ENCODE measurements at places on chromosomes 2 and 18.

GRCh38 chr2:241410739-241411176 lies 54.7 kb downstream of the FARP2 start:
- DNase-seq: no peak

- DNase-seq: no peak
Observed at GRCh38 chr2:8500124-8501054, 181.5 kb upstream of the ID2 start.

GRCh38 chr18:40152859-40153258 lies 1802.2 kb upstream of the PIK3C3 start:
- no peak for DNase-seq

- DNase-seq: no peak
Observed at GRCh38 chr2:10252224-10252623, 50.5 kb upstream of the HPCAL1 start.

DNA sequence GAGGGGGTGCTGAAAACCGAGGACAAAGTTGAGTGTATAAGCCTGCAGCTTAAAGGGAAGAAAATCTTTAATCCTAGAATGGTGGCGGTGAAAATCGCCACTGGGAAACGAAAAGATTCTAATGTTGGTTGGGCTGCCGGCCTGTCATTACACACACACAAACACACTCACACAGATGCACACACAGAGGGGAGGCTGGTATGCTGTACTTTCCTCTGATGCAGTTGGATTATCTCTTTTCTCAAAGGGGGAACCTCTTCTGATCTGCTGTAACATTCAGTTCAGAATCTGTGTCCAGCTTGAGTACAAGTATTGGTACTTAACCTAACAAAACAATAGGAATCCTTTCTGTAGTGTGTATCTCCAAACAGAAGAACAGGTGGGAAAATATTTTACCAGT lies 39.0 kb downstream of the ANXA4 start:
- no peak for DNase-seq

DNA sequence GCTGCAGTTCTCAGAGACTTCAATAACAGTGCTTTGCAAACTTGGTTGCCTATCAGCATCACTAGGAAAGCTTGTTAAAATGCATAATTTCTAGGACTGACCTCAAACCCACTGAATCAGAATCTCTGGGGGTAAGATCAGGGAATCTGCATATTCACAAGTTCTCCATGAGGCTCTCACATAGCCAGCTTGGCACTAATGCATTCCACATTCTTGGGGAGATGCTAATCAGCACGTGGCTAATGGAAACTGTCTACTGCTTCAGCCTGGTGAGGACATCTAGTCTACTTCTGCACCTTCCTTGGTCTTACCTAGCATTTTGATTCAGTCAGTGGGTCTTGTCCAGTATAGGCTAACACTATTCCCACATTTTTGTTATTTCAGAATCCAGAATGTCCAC lies 56.3 kb downstream of the RBKS start:
- no peak for DNase-seq

- DNase-seq: no peak
Observed at GRCh38 chr18:69889009-69889408, 58.7 kb downstream of the CD226 start.

DNA sequence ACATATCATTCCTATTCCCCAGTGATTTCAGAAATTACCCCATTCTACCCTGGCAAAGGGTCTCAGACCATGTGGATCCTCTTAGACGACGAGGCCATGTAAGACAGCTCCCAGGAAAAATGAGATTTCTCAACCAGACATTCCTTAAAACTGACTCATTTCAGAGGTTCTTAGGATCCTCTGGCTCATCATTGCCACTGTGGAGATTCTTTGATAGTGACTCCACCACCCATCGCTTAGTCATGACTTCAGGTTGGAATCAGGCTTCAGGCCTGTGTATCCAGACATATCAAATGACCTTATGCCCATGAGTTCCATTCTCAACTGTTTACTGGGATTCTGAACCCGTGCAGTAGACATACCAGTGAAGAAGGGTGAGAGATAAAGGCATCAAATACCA lies 245.6 kb upstream of the TCF4 start:
- no peak for DNase-seq

DNA sequence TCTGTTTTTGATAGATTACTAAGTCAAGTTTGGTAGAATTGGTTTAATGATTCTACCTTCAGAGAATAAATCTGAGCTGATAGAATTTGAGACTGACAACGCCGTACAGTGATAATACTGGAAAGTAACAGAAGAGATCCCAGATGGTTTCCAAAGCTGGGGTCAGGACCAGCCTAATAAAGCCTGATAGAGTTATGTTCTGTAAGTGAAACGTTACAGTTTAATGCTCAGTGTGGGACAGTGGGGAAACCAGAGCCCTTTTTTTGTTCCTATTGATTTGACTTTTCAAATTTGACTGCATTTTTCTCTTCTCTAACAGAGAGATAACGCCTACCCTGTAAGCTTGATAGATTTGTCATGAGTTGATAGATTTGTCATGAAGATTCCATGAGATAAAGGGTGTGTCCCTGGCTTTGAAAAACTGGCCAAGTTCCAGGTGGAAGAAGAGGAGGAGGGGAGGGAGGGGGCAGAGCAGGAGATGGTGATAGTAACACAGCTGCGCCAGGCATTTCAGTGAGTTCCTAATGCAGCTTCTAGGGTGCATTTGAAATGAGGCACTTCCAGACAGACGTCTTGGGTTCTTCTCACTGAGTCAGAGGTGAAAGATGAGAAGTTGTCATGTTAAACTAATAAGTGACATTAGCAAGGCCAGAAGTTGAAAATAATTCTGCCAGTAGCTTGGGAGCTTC lies 65.1 kb downstream of the CERS6 start:
- DNase-seq: no peak

DNA sequence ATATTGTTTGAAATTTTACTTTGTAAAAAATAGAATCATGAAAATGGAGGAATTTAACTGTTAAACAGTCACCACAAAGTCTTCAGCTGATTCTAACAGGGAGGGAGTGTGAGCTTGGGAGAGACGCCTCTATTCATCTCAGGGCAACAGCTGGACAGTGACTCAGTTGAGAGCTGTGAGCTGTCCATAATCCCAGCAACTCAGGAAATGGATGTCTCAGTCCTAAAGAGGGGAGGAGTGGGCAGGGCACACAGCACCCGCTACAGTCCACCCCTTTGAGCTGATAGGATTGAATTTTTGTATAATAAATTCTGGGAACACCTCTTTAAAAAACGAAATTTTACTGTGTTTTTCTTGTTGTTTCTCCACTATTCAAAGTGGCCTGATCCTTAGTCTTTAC lies 255.1 kb upstream of the THUMPD2 start:
- DNase-seq: no peak

Data from GM19239 (cell line).